Midbrain (tissue), 1 donor: ENCODE measurements at places on chromosomes 12 and 14.

GRCh38 chr14:86057018-86057667 lies 527.2 kb downstream of the FLRT2 start:
- peak; percentile 40 for DNase-seq

DNA sequence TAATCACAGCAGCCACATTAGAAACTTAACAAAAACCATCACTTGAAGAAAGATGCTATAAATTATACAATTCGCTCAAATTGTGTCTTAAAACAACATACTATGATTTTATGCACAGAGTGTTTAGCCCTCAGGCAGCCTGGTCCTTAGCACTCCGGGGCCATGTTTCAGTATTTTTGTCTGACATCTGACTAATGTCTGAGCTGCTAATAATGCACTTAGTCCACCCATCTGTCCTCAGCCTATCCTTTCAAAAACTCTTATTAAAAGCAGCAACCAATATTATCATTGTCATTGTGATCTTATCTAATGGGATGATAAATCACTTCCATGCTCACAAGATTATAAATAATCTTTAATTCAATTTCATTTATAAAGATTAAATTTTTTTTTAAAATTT lies 602.7 kb upstream of the FOXG1 start:
- no peak for DNase-seq

DNA sequence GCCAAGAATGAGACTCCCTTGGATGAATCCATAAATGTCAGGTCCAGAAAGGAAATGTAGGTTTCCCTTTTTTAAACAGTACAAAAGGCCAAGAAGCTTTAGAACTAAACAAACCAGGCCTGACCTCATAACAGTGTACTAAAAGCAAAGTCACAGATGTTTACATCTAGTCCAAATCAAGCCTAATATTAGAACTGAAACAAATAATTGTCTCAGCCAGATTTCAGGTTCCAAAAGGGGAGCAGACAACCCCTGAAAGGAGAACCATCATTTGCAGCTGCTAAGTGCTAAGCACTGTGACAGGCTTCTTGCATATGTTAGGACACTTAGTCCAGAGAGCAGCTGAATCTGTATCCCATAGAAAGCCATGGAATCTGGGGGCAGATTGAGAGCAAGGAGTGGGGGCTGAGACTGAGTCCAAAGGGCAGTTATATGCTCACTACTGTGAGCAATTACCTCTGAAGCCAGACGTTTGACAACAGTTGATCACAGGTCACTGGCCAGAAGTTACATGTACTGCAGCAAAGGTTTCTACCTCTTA lies 90.1 kb downstream of the STXBP6 start:
- DNase-seq: no peak

DNA sequence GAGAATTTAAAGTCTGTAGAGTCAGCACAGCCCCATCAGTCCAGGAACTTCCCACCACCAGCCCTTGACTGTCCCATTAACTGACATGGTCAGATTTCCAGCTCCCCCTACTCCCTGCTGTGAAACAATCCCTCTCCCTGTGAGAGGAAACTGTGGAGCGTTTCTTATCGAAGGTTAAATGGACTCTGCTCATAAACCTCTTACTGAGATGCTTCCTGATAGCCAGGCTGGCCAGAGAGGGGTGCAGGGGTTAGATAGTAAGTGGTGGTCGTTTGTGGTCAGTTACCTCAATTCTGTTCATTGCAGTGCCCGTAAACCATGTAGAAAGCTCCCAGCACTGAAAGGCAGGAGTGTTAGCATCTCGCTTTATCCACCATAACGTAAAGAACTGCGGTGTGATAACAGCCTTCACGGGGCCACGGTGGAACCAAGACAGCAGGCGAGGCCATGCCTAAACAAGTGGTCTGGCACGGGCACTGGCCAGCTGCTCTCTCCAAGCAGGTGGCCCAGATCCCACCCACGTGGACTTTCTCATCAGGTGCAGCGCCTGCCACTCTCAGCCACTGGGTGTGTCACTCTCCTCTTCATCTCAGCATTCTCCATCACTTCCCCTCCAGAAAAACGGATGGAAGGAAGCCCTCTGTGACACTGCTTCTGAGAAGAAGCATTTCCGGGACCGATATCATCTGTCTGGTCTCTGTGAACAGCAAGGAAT lies 102.2 kb downstream of the FBXL14 start:
- DNase-seq: no peak

GRCh38 chr14:92551044-92551841 lies 37.7 kb downstream of the RIN3 start:
- DNase-seq: no peak

- DNase-seq: no peak
Measured at GRCh38 chr12:87127272-87127671, 871.1 kb upstream of the MGAT4C start.

DNA sequence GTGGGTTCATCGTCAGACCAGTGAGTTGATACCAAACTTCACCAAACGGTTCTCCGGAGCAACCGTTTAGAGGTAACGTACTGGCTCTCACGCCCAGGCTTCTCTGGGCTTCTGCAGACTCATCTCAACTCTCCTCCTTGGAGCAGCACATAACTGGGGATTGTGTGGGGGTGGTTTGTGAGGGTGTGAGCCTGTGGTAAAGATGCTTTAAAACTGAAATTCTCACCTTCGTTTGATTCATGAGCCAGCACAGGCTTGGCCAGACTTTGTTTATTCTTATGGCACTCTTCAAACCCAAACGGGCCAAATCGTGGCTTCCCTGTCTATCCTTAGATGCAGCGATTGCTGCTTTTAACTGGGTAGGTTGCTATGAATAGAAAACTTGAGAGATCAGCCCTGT lies 121.3 kb downstream of the SAMD4A start:
- DNase-seq: no peak

DNA sequence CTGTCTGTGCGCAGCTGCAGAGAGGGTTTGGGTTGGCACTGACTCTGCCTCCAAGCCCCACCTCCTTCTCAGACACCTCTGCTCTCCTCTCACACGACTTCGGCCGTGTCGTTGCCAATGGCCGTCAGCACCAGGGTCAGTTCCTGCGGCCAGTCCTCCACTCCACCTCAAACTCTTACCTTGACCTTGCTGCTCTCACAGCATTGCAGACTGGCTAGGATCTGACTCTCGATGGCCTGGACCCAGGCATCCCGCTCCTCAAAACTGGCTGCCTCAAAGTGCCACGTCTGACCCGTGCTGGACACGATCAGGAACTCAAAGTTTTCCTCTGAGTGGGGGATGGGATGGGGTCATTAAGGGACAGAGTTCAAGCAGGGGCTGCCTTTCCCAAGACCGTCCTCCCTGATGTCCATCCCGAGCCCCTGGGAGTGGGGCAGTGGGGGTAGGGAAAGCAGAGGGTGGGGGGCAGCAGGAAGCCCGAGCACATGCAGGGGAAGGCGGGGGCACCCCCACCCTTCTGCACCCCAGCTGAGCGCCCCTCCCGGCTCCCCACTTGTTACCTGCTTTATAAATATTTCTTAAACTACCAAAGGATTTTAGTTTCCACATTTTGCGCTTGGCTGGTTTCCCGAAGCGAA lies 10.7 kb downstream of the AGAP2 start:
- DNase-seq: no peak

- DNase-seq: no peak
Measured at GRCh38 chr14:60735416-60735815, 855 bp downstream of the MNAT1 start.

GRCh38 chr12:26017484-26018211 lies 59.2 kb downstream of the RASSF8 start:
- DNase-seq: peak; percentile 35

- DNase-seq: no peak
Measured at GRCh38 chr14:53924753-53925152, 31.9 kb downstream of the BMP4 start.

DNA sequence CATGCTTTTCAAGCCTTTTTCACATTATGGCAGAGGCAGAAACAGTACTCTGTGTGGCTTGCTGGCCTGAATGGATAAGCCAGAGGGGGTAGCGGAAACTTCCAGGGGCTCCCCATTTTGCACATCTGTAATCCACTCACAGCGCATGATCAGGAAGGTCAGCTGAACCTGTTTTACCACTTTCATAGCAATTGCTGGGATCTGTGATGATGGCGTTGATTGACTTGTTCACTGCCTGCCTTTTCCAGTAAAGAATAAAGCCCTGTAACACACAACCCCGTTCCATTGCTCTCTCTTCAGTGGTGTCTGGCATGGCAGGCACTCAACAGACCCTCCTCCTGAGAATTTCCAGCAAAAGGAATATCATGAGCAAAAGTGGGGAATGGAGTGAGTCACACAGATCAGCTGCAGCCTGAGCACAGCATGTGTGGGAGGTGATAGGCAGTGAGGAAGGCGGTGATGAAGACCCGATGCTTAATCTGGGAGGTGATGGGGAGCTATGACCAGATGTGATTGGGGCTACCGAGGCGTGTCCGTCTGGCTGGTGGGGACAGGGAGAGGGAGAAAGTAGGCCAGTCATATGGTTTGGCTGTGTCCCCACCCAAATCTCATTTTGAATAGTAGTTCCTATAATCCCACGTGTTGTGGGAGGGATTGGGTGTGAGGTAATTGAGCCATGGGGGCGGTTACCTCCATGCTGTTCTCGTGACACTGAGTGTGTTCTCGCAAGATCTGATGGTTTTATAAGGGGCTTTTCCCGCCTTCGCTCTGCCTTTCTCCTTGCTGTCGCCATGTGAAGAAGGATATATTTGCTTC lies 44.7 kb upstream of the CHST11 start:
- DNase-seq: no peak

GRCh38 chr14:95068080-95068479 lies 89.2 kb downstream of the DICER1 start:
- DNase-seq: no peak

GRCh38 chr14:101351146-101351545 lies 210.1 kb upstream of the DIO3 start:
- DNase-seq: no peak

GRCh38 chr12:124679533-124680371 lies 112.3 kb upstream of the NCOR2 start:
- DNase-seq: peak; percentile 50

DNA sequence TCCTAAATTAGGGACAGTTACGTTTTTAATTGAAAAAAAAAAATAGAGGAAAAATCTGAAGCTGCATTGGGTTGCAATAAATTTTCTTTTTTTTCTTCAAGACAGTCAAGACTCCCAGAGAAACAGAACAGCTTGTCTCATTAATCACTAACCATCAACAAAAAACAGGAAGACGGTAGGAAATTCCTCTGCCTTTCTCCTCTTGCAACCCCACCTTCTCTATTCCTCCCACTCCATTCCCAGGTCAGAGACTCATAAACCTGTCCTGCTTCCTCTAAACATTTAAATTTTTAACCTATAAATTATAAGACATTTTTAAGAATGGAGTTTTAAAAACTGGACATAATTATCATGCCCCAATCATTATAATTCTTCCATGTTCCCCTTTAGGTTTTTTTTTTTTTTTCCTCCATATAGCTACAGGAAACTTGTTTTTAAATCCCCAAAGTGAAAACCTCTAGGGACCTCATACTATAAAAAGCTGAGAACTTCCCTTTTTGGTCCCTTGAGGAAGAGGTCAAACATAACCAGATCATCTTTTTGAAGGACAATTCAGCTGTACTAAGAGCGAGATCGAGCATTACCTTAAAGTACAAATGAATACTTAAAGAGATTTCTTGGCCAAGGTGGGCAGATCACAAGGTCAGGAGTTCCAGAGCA lies 36.0 kb downstream of the CPM start:
- no peak for DNase-seq

- DNase-seq: no peak
Measured at GRCh38 chr14:58635091-58635830, 2.5 kb upstream of the DACT1 start.

- DNase-seq: no peak
Measured at GRCh38 chr14:90829677-90830076, 13.4 kb upstream of the TTC7B start.

- no peak for DNase-seq
Measured at GRCh38 chr14:74853581-74853980, 22.4 kb downstream of the PROX2 start.

- DNase-seq: no peak
Measured at GRCh38 chr12:40238266-40238902, 13.6 kb downstream of the LRRK2 start.

GRCh38 chr12:9364224-9365176 lies 156.3 kb upstream of the PZP start:
- DNase-seq: peak; percentile 9

DNA sequence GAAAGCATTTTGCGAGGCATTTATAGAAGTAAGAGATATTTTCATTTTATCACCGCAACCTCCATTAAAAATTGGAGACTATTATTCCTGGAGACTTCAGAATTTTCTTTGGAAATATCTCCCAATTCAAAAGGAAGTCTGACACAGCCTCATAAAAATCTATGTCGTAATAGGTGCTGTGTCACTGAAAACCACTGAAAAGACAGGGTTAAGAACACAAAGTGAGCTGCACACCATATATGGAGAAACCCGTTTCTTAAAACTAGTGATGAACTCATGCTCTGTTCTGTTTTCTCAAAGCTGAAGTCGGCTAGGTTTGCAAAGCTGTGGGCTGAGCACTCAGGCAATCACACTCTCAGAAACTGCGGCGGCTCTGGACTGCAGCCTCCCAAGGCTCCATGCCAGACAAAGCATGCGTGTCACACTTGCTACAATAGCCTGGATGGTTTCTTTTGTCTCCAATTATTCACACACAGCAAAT lies at the start of gene GLIPR1:
Gene GLIPR1, plus strand, starts transcription at position 287 of the 481 bp plus-strand sequence. Its CDS starts 126 bp downstream, at position 413.
- DNase-seq: peak; percentile 45

DNA sequence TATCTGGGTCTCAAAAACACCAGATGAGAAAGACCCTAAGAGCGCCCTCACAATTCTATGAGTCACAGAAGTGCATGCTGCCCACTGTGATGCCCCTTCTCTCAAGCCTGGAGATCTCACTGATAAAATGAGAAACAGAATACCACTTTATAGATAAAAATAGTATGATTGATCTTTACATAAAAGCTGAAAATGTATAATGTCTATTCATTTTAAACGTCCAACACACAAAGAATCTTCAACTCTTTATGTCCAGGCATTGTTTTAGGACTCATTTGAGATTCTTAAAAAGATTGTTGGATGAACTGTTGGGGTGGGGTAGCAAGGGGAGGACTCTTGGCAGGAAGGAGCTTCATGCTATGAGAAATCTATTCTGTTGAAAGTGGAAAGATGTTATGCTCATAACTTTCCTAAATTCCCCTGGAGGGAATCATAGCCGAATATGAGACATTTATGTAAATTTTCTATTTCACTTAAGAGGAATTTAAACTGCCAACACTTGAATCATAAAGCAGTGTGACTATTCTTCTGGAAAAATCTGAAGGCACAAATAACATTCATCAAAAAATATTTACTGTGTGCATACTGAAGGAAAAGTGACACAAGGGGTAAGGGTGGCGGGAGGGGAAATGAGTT lies 174.6 kb downstream of the STXBP6 start:
- no peak for DNase-seq
